Astrocyte (in vitro differentiated cells and primary cell): ENCODE measurements at places on chromosomes 4 and X.
A peak's percentile ranks its signal among the peaks of the same experiment; 100 is the strongest.

DNA sequence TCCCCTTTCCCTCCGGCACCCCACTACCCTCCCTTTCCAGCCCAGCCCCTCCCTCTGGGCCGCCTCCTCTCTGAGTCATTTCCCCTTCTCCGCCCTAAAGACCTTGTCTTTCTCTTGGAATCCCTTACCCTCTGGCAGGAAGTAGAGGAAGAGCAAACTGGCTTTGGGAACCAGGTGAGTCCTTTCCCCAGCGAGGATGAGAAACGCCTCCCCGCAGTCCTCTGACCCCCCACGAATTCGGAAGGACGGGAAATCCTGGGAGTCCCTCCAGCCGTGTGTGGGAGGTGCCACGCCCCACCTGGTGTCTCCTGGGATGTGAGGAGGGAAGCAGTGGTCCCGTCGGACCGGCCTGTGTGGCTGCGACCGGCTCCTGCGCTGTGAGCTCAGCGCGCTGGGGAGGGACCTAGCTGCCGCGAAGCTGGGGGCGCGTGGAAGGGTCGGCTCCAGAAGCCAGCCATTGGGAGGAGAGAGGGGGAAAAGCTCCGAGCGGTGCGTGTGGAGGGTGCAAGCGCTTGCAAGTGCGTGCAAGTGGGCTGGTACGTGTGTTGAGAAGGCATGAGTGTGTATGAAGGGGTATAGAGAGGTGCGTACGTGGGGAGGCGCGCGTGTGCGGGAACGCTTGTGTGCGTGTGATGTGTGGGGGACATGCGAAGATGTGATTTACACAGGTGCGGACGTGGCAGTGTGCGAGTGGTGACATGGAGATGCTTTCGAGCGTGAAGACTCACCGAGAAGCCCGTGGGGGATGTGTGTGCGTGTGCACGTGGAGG lies 46.3 kb downstream of the TEX13B start:
- no peak for DNase-seq

GRCh38 chr4:56619160-56619559 lies 61.9 kb downstream of the HOPX start:
- peak; percentile 25 for DNase-seq

- DNase-seq, result no peak
Measured at GRCh38 chr4:146273204-146273901, 59.0 kb downstream of the REELD1 start.

DNA sequence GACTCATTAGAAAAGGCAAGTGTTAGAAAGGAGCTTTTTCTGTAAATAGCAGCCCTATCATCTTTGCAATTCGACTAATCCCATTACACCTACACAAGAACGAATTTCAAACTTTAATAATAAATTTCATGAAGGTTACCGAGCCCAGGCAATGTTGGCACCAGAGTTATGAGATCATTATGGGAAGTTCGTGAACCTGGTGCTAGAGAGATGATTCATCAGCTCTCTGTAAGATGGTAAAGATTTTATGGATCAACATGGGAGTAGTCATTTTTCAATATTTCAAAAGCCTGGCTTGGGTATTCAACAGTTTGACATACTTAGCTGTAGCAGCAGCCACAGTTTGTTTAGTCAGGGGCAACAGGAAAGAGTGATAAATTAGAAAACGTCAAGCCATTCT lies 35.8 kb downstream of the AMELX start:
- DNase-seq, result peak; percentile 10

DNA sequence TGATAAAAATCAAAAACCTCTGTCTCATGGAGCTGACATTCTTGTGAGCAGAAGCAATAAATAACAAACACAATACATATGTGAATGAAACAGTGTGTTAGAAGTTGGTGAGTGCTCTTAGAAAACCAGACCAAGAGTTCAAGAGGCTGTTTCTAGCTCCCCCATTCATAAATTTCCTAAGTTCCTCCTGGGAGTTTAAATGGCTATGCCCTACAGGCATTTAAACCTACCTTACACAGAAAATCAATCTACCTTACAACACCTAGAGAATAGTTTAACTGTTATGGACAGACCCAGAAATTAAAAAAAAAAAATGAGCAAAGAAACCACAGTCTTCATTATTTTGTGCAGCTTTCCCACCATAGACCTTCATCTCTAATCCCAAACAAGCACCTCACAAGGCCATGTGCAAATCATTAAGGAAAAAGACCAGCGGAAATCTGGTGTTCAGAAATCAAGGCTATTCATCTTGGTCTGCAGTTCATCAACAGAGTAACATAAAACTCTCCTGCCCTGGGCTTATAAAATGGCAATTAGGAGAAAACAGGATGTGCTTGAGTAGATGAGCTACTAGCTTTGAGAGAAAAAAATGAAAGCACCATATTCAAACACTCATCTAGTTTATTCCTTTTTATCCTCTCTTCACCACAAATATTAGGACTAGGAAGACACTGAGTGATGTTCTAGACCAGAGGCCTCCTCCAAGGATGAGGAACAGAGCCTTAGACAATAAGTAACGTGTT lies 147.2 kb downstream of the SHROOM3 start:
- DNase-seq, result no peak
